ENCODE measurements at places on chromosomes 6 and 20.
A peak's percentile ranks its signal among the peaks of the same experiment; 100 is the strongest.

GRCh38 chr6:126743076-126743475, 375.4 kb upstream of the RSPO3 start:
- DNase-seq, result no peak

DNA sequence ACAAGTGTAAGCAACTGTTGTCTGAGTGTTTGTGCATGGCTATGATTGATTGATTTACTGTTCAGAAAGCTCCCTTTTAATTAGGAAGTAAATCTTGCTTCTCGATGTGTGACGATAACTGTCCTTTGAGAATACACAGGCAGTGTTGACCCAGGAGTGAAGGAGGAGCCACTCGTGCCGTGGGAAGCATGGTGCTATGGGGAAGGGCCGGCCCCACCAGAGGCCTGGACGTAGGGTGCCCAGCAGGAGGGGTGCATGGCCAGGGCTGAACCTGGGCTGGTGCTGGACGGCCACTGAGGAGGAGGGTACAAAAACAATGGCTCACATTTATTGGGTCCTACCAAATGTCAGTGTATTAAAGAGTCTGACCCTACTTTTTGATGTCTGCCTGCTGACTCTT, 60.7 kb downstream of the ANKRD60 start:
- DNase-seq, result no peak

DNA sequence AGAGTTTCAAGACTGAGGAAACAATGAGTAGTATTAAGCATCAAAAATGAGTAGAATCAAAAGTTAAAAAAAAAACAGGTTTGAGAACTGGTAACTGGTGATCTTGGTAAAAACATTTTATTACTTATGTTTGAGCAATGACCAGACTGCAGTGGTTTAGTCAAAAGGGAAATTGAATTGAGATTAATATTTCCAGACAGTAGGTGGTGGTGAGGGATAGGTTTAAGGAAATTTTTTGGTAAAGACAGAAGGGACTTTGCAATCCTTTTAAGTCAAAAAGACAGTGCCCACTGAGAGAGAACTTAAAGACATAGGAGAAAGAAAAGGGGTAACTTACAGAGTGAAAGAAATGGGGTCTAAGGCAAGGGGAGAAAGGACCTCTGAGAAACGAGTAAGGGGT, 156.9 kb downstream of the ASCC3 start:
- DNase-seq, result no peak

- DNase-seq, result no peak
These were observed 6.2 kb downstream of the TRIM26 start for GRCh38 chr6:30206799-30207618.

DNA sequence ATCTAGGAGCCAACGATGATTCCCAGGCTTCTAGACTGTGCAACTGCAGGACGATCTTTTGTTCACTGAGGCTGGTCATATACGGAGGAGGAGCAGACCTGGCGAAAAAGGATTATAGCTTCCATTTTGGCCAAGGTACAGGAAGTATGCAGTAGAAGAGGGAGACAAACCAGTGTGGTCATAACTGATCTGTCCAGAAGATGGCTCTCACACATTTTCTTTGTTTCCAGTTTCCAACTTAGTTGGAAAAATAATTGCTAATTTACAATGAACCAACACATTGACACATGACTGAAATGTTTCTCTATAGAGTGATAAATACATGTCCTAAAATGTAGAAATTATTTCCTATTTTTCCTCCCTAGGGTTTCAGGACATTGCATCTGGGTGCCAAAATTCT, 364.1 kb upstream of the BTBD3 start:
- no peak for DNase-seq

DNA sequence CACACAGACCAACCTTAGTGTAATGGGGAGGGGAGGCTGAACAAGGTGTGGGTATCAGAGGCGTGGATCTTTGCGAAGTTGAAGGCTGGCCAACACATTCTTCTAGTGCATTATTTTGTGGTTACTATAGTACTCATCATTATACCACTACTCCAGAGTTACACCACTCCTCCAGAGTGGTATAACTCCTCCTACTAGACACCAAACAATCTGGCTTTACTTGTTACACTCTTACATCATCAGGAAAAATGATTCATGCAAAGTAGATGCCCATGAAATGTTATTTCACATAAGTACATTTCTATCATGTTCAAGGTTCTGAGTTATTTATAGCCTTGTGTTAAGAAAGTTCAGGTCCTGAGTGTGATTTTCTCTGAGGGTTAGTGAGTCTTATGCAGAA, 443.1 kb upstream of the OPRM1 start:
- DNase-seq, result no peak

GRCh38 chr20:43919686-43920403, 5.2 kb downstream of the TOX2 start:
- no peak for DNase-seq

GRCh38 chr20:37365760-37366638, 20.1 kb downstream of the SRC start:
- DNase-seq, result no peak

GRCh38 chr20:49345524-49345923, 67.7 kb upstream of the ZNFX1 start:
- no peak for DNase-seq

- no peak for DNase-seq
These were observed 8.8 kb downstream of the EDN1 start for GRCh38 chr6:12298995-12299394.

DNA sequence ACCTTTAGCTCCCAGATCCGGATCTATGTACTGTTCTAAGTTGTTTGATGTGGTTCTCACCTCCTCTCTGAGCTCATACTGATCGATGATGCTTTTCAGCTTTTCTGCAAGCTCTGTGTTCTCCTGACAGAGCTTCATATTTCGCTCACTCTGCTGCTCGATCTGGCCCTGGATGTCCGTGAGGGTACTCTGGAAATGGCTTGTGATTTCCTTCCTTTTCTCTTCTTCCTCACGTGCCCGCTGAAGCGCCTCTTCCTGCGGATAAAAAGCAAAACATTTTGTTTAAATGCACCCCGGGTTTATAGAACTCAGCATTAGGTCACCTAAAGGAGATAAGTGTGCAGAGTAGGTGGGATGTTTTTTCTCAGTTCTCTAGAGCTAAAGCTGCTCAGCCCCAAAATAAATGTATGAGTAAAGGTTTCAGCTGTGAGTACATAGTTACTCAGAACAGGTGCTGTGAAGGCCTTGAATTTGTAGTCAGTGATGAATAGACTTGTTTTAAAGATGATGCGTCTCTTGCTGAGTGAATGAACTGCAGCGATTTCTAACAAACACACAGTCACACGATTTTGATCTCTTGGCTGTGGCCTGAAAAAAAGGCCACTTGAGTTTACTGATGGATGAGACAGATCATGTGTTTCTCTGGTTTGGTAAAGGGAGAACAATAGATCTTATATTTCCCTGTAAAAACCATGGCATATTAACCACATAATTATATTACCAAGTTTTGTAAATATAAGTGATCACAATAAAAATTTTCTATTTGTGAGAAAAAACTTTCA, 29.1 kb downstream of the TXLNB start:
- peak; percentile 38 for DNase-seq

GRCh38 chr6:38481851-38482250, 157.9 kb downstream of the BTBD9 start:
- no peak for DNase-seq

GRCh38 chr6:4336084-4336483, 200.7 kb upstream of the ECI2 start:
- no peak for DNase-seq

- no peak for DNase-seq
These were observed 93.3 kb downstream of the PERP start for GRCh38 chr6:138013959-138014358.

DNA sequence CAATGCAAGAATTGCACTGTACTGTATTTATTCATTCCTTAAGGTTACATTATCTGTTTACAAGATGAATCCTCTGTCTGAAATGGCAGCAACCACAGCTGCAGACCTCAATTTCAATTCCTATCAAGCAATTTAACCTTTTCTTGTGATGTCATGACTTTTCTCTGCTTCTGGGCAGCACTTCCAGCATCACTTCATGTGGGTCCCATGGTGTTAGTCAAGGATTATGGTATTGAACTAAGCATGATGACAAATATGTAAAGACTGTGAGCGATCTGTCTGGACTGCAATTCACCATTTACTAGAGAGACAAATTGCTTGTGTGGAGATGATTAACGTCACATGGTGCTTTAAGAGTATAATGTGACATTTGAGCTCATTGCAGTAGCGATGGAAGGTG, 90.5 kb upstream of the CCN2 start:
- DNase-seq, result no peak
